Activated CD8-positive, alpha-beta memory T cell treated with anti-CD3 and anti-CD28 coated beads for 48 hours (primary cell): ENCODE measurements at places on chromosomes 1 and 21.

GRCh38 chr1:86084998-86085397 is 71.6 kb downstream of the COL24A1 start:
- no peak for DNase-seq

- no peak for DNase-seq
These were observed 188.4 kb downstream of the CLIC6 start for GRCh38 chr21:34857122-34857713.

GRCh38 chr1:113734357-113735055 is 24.8 kb downstream of the PHTF1 start:
- DNase-seq: no peak

- DNase-seq: no peak
These were observed 23.3 kb downstream of the MR1 start for GRCh38 chr1:181057079-181057478.

GRCh38 chr1:244322181-244322580 is 129.5 kb downstream of the ADSS2 start:
- no peak for DNase-seq

DNA sequence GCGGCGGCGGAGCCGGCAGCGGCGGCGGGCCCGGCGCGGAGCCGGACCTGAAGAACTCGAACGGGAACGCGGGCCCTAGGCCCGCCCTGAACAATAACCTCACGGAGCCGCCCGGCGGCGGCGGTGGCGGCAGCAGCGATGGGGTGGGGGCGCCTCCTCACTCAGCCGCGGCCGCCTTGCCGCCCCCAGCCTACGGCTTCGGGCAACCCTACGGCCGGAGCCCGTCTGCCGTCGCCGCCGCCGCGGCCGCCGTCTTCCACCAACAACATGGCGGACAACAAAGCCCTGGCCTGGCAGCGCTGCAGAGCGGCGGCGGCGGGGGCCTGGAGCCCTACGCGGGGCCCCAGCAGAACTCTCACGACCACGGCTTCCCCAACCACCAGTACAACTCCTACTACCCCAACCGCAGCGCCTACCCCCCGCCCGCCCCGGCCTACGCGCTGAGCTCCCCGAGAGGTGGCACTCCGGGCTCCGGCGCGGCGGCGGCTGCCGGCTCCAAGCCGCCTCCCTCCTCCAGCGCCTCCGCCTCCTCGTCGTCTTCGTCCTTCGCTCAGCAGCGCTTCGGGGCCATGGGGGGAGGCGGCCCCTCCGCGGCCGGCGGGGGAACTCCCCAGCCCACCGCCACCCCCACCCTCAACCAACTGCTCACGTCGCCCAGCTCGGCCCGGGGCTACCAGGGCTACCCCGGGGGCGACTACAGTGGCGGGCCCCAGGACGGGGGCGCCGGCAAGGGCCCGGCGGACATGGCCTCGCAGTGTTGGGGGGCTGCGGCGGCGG is 1.0 kb downstream of the ARID1A start:
- peak; percentile 49 for DNase-seq

DNA sequence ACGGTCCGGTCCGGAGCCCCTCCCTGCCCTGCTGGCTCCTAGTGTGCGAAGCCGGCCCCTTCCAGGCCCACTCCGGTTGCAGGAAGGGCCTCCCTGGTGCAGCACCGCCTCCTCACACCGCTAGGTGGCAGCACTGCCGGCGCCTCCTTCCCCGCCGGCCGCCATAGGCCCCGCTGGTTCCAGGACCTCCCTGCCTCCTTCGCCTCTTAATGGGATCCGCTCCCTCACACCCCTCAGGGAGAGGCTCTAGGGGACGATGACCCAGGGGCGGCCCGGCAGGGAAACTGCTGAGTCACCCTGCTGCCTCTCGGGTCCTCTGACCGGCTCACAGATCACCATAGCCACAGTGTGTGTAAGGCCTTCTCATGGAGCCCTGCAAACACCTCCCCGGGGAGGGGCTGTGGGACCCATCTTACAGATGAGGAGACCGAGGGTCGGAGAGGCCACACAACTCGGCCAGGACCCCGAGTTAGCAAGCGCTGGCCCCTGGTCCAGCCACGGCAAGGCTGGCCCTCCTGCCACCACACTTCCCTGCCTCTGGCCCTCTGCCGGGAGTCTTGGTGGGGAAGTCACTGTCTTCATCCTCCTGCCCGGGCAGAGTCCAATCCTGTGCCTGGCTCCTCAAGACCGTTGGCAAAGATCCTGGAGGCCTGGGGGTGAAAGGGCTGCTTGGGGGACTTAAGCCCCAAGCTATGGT is 1.6 kb upstream of the AJAP1 start:
- DNase-seq: peak; percentile 49

GRCh38 chr1:7943251-7943650 is 2.6 kb upstream of the TNFRSF9 start:
- no peak for DNase-seq
